ENCODE measurements at places on chromosomes 12 and 14.

DNA sequence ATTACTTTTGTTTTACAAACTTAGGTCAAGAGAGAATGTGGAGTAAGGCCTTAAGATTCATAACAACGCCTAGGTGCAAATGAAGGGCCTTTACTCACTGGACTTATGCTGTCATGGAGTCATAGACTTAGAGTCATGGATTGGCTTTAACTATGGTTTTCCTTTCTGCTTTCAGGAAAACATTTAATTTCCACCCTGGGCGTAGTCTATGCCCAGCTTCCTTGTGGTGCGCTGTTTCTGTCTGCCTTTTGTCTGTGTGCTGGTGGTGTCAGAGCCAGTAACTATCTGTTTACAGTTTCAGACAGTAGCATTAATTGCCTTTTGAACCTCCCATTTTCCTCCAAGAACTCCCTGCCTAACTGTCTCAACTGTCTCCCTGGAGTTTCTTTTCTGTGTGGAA lies 31.8 kb upstream of the COX6A1 start:
- no peak for DNase-seq

GRCh38 chr14:53542732-53543131 lies 389.6 kb upstream of the DDHD1 start:
- no peak for DNase-seq

- peak; percentile 80 for DNase-seq
Measured at GRCh38 chr14:77024171-77024691, 4.3 kb downstream of the IRF2BPL start.

- DNase-seq, result no peak
Measured at GRCh38 chr12:55694651-55695050, 13.1 kb downstream of the ITGA7 start.

GRCh38 chr12:53483225-53483978 lies 15.9 kb downstream of the MAP3K12 start:
- DNase-seq, result peak; percentile 69

- DNase-seq, result no peak
Measured at GRCh38 chr12:9344541-9344940, 136.3 kb upstream of the PZP start.

DNA sequence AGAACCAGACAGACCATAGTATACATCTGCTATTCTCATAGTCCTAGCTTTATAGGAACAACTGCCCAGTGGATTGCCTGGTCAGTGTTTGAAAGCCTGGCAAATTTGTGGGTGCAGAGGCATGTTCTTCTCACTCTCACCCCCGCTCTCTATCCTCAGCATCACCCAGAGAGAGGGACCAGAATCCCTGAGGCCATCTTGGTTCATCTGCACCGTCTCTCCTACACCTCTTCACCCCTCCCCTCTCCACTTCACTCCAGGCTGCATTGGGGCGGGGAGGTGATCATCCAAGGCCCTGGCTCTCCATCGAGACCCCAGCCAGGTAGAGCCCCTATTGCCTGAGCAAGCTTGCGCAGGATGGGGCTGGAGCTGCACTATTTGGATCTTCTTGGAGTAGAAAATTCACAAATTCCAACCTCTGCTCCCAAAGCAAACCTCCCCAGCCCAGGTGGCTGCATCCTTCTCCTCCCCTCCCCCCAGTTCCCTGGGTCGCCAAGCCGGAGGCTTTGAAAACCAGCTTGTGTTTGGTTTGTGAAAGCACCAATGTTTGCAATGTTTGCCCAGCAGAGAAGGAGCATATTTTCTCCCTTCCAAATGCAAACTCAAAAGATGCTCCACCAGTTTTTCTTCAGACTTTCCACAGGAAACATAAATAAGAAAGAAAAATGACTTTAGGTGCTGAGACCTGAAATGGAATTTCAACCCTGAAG lies 18.6 kb upstream of the COL2A1 start:
- no peak for DNase-seq

DNA sequence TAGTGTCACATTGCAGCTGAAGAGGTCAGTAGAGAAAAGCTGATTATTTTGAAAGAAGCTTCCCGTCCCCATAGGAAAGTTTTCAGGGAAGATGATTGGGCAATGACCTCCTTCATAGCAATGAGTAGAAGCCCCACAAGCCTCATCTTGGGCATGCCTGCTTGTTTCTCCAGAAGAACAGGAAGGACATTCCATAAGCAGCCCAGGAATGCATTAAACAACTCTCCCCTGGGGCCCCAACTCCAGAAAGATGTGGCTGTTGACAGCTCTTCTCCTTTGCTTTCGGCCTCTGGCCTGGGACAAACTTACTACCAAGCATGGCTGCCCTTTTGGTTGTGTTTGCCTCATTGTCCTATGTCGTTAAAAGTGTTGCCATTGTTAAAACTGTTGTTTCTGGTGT lies 5.7 kb upstream of the VDR start:
- DNase-seq, result no peak

GRCh38 chr12:14995583-14996425 lies 23.0 kb downstream of the PDE6H start:
- DNase-seq, result no peak

DNA sequence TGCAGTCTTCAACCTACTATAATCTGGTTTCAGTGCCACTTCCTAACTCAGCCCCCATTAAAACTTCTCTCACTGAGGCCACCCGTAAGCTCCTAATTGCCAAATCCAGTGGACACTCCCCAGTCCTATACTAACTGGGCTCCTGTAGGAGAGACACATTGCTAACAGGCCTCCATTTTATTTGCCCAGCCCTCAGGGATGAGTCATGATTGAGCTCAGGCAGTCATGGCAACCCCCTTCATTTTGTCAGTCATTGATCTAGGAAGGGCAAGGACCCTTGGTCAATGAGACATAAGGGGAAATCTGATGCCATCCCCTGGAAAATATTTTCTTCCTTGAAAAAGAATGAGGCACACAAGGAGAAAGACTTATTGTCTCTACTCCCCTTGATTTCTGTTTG lies 70.1 kb upstream of the HIF1A start:
- DNase-seq, result no peak

GRCh38 chr12:20272801-20273200 lies 95.5 kb upstream of the PDE3A start:
- no peak for DNase-seq

DNA sequence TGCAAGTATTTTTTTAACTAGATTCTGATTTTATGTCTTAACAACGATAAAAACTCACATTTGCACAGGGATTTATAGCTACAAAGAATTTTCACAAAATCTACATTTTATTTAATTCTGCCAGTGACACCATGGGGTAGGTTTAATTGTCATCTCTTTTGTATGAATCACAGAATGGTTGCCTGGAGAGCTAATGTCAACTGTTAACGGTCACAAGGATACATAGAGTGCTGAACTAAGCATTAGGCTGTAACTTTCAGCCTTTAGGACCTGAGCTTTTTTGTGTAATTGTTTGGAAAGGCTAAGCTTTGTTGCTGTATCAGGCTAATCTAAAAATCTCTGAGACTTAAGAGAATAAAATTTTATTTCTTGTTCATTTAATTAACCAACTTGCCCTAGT lies 465.3 kb upstream of the TBX3 start:
- DNase-seq, result no peak

DNA sequence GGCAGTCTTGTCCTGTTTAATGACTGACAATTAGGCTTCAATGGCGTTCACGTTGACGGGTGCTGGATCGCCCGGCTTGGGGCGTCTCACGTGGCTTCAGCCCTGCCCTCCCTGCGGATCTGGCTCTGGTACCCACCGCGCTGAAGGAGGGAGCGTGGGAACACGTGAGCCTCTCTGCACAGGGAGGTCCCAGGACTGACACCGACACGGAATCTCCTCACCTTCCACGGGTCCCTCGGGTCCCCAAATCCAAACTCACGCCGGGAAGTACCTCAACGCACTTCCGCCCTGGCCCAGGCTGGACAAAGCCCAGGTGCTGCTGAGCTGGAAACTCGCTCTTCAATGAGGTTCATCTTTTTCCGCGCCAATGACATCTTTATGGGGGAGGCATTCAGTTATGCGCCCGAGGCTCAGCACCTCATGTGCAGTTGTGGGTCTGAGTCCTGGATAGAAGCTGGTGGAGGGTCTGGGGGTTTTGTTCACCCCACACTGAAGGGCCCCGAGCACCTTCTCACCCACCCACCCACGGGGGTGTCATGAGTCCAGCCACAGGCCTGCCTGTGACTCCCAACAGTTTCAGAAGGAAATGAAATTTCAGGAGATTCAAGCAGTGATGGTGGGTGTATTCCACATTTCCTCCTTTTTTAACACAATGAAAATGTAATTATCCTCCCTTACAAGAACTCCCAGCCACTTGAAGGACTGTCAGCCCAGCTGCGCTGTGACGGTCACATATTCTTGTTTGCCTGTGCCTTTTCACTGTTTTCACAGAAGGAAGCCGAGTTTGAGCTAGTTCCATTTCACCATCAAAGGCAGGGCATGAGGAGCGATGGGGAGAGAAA lies 251.7 kb upstream of the SFSWAP start:
- no peak for DNase-seq

Data from activated T-cell treated with anti-CD3 and anti-CD28 coated beads, Interleukin-2, amount 50 U/mL, for 48 hours (primary cell).